ENCODE measurements at places on chromosomes 7 and 10.
A peak's percentile ranks its signal among the peaks of the same experiment; 100 is the strongest.

- DNase-seq: no peak
Observed at GRCh38 chr10:12787297-12787696, 214.2 kb downstream of the CCDC3 start.

GRCh38 chr10:92142949-92143348, 147.9 kb downstream of the CPEB3 start:
- peak; percentile 60 for DNase-seq

DNA sequence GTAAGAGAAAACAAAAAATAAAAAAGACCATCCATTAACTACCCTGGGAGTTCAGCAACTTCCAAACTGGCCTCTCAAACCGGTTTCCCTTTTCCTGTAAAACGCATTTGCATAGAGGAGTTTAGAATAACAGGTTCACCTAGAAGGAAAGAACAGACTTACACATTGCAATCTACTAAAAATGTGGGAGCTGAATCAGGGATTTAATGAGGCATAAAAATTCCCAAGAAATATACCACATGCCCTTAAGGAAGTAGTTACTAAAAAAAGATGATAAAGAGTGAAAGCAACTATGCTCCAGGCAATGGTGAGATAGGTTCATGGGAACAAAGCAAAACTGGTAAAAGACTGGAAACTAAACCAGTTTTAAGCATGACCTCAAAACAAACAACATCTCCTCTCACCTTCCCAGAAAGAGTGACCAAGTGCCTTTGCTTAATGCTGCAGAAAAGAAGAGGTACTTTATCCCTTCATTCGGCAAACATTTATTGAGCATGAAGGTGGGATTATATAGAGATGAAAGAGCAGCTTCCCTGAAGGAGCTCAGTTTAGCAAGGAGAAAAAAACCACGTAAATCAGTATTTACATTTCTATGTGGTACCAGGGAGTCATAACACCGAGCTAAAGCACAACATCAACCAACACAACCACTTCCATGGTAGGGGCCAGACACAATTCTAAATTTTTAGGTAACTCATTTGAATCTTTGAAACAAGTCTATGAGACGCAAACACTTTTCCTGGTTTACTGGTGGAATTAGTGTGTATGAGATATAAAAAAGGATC, 152.8 kb downstream of the SGMS1 start:
- DNase-seq: no peak

GRCh38 chr10:95531058-95531809, 29.9 kb downstream of the SORBS1 start:
- DNase-seq: no peak

- DNase-seq: no peak
Observed at GRCh38 chr7:139875821-139876241, 46.8 kb downstream of the TBXAS1 start.

DNA sequence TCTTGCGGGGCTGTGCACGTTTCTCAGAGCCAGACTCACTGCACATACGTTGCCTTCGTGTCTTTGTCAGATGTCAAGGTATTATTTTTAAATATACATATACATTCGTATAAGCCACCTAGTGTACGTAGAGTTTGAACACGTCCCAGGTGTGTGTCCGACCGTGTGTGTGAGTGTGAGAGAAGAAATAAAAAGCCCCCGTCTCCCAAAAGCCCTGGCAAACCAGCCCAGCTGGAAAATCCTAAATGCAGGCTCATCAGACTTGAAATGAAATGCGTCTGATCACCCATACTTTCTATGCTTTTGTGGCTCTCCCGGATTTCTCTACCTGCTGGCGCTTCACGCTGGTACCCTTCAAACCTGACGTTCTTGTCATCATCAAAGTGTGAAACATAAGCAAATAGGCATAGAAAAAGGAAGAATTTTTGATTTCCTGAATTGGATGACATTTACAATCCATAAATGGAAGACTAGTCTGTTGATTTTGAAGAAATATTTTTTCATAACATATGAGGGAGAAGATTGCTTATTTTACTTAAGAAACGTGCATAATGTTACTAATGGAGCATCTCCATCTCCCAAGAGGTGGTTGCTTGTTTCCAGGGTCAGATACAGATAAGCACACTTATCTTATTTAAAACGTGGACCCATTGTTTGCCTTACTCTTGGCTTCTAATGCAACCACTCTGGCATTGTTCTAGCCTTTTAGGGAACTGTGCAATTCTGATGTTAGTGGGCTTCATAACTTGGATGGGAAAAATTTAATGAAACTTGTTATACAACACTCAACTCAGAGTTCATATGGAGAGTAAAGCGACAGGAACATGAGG, 971 bp downstream of the PRKG1 start:
- DNase-seq: no peak

DNA sequence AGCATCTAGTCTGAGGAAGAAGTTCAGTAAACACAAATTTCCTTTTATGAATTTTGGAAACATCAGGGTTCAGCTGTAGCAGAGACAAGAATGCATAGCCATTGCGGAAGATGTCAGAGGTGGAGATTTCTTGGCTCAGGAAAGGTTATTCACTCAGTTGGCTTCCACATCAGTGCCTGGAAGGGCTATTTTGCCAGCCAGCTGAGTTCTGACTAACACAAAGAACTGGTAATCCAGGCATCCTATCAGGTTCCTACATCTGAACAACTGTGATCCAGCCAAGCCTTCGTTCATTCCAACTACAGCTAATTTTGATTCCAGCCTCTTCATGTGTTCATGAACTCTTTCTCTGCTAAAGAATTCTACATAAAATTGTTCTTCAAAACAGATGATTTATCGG, 965.6 kb downstream of the XPNPEP1 start:
- DNase-seq: no peak

GRCh38 chr7:70726951-70727378, 405.0 kb upstream of the GALNT17 start:
- no peak for DNase-seq

DNA sequence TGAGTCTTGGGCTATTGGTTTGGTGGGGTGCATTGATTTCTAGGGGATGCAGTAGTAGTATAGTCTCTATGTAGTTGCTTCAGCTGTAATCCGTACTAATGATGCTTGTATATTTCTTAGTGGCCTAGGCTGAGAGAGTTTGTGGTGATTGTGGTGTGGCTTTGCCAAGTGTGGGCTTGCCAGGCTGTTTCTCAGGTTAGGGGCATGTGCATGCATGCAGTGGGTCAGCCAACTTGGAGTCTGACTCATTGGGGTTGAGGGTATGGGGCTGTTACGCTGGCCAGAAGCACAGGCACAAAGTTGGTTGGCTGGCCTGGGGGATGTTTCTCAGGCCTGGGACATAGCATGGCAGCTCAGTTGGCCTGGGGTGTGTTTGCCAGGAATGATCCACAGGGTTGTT, 25.7 kb upstream of the PLA2G12B start:
- no peak for DNase-seq

GRCh38 chr10:26225322-26225721, 8.7 kb downstream of the GAD2 start:
- DNase-seq: peak; percentile 62

DNA sequence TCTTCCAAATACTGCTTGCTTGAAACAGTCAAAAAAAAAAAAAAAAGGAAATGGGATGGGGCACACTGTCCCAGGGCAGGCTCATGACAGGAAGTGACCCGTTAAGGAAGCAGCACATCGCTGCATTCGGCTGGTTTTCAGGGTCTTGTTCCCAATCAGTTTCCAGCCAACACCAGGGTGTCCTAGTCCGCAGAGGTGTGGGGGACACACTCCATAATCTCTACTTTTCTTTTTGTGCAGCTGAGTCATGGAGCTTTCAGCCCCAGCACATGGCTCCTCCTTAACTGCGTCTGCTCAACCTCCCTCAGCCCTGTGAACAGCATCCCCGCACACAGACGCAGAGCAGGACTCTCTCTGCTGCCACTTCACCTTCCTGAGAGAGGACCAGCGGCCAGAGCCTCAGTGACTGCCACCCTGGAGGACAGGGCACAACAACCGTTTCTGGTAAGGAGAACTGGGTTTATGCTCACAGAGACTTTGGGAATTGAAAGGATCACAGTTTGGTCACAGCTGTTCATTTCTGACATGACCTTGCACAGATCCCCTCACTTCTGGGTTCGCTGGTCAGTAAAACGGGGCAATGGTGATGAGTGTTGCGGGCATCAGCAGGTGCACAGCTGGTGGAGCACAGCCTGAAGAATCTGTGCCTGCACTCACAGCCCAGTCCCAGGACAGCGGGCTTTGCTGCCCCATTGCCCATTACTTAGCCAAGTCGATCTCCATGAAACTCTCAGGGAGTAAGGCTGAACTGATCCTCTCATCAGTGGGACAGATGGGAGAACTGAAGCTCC, at the start of gene GIMAP5:
GIMAP5 (plus strand) TSS at position 154 of the 791 bp plus-strand sequence. CDS start 3,467 bp downstream, outside the sequence.
- DNase-seq: no peak

DNA sequence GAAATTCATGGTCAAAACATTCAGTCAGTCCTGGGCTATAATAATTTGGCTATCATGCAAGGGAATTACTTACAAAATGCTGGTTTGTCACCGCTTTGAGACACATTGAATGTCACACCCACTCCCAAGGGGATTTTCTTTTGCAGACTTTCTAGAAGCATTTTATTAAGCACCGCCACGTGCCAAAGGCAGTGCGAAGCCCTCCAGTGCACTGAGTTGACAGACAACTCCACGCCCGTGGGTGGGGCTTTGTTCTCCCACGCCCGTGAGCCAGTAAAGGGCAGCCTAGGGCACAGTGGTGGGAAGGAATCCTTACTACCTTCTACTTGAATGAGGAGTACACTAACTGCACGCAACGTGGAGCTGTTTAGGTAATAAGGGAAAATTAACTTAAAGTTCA, 515.8 kb downstream of the KCNMA1 start:
- DNase-seq: no peak

DNA sequence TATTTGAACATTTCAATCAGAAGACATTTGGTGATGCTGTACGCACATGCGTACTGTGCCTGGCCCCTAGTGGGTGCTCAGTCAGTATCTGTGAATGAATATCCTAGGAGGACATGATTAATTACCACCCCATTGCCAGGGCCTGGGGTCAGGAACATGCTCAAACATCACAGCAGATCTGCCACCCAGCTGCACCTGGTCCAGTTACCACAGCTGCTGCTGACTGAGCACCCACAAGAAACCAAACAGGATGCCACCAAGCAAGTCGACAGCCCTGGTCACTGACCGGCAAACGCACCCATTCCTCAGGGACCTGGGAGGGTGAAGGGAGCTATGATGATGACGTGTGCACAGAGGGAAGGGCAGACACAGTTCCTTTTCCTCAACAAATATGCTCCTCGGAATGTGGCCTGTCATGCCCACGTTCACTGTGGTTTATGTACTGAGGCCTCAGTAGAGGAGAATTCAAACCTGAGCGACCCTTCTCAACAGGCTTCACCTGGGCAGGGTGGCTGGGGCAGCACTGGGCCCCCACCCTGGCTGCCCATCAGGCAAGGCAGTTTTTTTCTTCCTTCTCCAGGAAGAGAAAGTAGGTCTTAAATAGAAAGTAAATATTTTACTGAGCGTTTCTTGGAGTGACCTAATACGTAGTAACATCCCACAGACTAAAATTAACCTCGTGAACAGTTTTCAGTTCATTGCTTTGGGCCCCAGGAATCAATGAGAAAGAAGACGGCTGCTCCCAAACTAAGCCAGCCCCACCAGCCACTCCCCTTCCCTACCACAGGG, 13.4 kb downstream of the CTBP2 start:
- peak; percentile 17 for DNase-seq

- DNase-seq: no peak
Observed at GRCh38 chr7:122637784-122638183, 61.1 kb downstream of the RNF133 start.

GRCh38 chr7:151736403-151736909, 140.5 kb downstream of the PRKAG2 start:
- DNase-seq: no peak

DNA sequence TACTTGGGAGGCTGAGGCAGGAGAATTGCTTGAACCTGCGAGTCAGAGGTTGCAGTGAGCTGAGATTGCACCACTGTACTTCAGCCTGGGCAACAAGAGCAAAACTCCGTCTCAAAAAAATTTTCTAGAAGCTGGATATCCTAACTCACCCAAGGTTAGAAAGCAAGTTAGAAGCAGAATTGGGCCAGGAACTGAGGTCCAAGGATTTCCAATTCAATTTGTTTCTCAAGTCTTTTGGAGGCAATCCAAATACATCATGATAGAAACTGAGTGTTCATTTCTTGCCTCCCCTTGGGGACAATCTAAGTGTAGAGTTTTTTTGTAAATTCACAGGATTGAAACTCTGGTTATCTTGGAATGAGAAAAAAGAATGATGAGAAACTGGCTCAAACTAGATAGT, 45.5 kb downstream of the LAMB1 start:
- DNase-seq: no peak

DNA sequence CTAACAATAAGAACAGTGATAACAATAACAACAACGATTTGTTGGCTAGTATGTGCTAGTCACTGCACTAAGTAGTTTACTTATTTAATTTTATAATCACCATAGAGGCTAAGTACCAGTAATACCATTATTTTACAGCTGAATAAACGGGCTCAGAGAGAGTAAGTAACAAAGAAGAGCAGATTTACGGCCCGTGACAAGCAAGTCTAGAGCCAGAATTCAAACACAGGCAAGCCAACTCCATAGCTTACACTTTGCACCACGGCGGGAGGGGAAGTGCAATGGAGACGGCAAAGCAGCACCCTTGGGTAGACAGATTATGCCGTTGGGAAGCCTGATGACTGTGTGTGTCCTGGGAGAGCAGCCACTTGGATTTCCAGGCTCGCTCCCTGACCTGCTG, 1.2 kb upstream of the OR6V1 start:
- no peak for DNase-seq

- DNase-seq: no peak
Observed at GRCh38 chr7:99478464-99479440, 6.1 kb downstream of the ZNF789 start.

DNA sequence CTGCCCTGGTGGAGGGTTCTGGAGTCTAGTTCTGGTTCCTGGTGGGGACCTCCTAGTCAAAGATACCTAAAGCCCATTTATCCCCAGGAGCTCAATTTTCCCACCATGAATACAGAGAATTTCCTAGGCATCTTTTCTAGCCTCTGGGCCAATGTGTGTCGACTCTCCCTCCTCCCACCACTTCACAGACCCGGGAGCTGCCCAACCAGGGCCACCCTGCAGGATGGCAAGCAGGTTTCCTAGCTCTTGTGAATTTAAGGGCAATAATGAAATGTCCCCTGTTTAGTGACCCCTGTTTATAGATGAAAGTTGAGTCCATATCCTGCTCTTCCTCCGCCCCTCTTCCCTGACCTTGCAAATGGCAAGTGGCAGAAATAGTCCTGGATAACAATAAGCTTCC, 9.4 kb downstream of the DLX5 start:
- DNase-seq: no peak

DNA sequence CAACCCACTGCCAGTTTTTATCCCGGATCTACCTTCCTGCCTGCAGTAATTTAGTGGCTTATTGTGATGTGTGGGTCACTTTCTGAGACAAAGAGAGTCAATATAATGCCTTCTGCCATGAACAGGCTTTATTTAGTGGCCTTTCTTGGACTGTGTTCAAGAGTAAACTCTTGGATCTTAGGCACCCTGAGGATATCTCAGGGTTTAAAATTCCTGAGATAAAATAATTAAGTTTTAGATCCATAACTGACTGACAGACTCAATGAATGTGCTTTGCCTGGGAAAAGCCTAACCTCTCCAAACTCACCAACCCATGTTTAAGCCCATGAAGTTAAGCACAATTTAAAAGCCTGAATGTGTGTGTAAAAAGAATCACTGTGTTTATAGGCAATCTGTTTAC, 564.3 kb downstream of the LRMDA start:
- DNase-seq: no peak
